ENCODE measurements at places on chromosomes 13 and 19. TPM values are rescaled to one million over a fixed set of nuclear protein-coding genes. Genes with fewer than 3 reads are reported as not detected.

The PEG3 gene
- 11.6 TPM for total RNA-seq

The PLIN5 gene
- 3.8 TPM for total RNA-seq

The CC2D1A gene
- total RNA-seq, result 26.9 TPM

The RAP2A gene
- 30.8 TPM for total RNA-seq

The OR10H4 gene
- total RNA-seq, result not detected

The C1QTNF9B gene
- total RNA-seq, result 0.93 TPM

The DCLK1 gene
- total RNA-seq, result 24.7 TPM

The PARP4 gene
- total RNA-seq, result 35.2 TPM

The KCTD4 gene
- not detected for total RNA-seq

The SELENOV gene
- total RNA-seq, result not detected

Measured in aorta (tissue), 5 donors.